Keratinocyte (primary cell): ENCODE measurements at places on chromosomes 4 and X. TPM values are rescaled to one million over a fixed set of nuclear protein-coding genes. Genes with fewer than 3 reads are reported as not detected.

DNA sequence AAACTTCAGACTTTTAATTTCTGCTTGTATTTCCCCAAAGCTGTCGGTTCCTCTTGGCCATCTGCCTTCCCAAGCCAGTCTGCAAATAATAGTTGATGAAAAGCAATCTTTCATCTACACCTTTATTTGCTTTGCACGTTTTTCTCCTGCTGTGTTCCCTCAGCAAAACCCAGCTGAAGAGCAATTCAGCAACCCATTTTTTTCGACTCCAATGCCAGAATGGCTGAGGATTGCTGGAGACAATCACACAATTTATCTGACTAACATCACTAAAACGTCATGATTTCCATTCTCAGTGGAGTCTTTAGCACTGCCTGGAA is 94.3 kb downstream of the GPRIN3 start:
- no peak for DNase-seq
- no peaks in the 10 kb centered on the region for H3K4me1 ChIP-seq
- no peak overlapping the region for H3K4me3 ChIP-seq
- peaks cover 5% of the 10 kb centered on the region for H3K27me3 ChIP-seq

KLF8 gene
- 14.3 to 24.7 TPM (median 17.0 TPM) in 3 replicates for polyA plus RNA-seq

HERC5 gene
- polyA plus RNA-seq: 1.8 to 3.4 TPM (median 2.7 TPM) in 3 replicates

RAB28 gene
- 11.2 to 19.7 TPM (median 11.6 TPM) in 3 replicates for polyA plus RNA-seq

RTL3 gene
- not detected in 3 replicates for polyA plus RNA-seq

- DNase-seq: no peak
- no peaks in the 10 kb centered on the region for H3K27me3 ChIP-seq
- H3K4me3 ChIP-seq: no peak overlapping the region
- no peak overlapping the region for H3K27ac ChIP-seq
- peaks cover 3% of the 10 kb centered on the region for H3K36me3 ChIP-seq
Observed at GRCh38 chr4:39719804-39720580, 22.1 kb downstream of the UBE2K start.

DNA sequence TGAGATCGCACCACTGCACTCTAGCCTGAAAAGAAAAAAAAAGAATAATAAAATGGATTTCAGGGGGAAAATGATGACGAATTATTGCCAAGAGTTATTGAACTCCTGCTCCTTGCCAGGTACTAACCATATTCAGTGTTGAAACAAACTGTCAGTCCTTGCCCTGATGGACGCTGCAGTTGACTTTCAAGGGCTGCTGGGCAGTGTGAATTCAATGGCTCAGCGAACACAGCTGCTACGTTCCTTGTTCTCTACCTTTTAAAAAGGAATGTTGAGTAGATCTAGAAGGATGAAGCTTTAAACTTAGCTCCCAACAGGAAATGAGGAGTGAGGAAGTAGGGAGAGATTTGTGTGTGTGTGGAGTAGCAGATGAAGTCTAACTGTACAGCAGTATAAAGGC is 2.7 kb downstream of the LIMCH1 start:
- peaks cover 3% of the 10 kb centered on the region for H3K27me3 ChIP-seq
- H3K4me1 ChIP-seq: peaks cover 17% of the 10 kb centered on the region
- H3K4me3 ChIP-seq: no peak overlapping the region
- no peak for DNase-seq
- H3K36me3 ChIP-seq: no peaks in the 10 kb centered on the region
- H3K27ac ChIP-seq: no peak overlapping the region

DNA sequence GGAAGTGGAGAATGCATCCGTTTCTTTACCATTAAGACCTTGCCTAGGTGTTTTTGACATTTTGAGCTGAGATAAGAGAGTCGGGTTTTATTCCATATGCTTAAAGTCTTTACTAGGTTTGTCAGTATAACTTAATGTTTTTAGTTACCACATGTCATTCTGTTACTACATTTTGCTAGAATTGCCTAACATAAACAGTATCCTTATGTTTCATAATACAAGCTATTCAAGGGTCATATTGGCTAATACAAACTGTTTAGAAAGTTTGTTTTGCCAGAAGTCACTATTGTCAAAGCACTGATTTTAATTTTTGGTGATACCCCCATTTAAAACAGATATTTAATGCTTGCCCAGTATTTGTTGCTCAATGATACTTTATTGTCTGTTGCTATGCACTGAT is 427.7 kb upstream of the MAGEB2 start:
- no peak for DNase-seq
- no peaks in the 10 kb centered on the region for H3K4me1 ChIP-seq
- no peak overlapping the region for H3K4me3 ChIP-seq
- H3K36me3 ChIP-seq: no peaks in the 10 kb centered on the region
- H3K27me3 ChIP-seq: no peaks in the 10 kb centered on the region

GRCh38 chr4:41746440-41747229 is 1.9 kb downstream of the PHOX2B start:
- peaks cover 93% of the 10 kb centered on the region for H3K27me3 ChIP-seq
- no peak for DNase-seq
- H3K36me3 ChIP-seq: no peaks in the 10 kb centered on the region
- H3K27ac ChIP-seq: no peak overlapping the region
- no peak overlapping the region for H3K4me3 ChIP-seq
- no peaks in the 10 kb centered on the region for H3K4me1 ChIP-seq

DNA sequence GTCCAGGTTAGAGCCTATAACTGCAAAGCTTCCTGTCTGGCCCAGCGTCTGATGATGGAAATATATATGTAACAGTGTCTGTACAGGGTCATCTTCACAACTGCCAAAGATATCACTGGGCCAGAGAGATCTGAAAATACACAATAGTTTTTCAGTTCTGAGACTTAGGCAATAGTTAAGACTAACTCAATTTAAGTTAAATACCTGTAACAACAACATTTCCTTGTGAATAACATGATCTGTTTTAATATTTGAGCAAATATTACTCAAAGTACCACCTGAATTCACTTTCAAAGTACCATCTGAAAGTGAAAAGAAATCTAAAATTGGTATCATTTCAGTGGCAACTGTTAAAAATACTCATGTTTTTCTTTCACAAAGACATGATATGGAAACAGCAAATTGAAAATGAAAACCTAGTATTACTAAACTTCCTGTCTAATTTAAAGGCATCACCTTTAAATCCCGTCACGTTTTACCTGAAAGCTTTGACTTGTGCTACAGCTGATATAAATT is 9.6 kb downstream of the ZAR1 start:
- DNase-seq: no peak
- no peaks in the 10 kb centered on the region for H3K4me1 ChIP-seq
- no peak overlapping the region for H3K4me3 ChIP-seq
- no peaks in the 10 kb centered on the region for H3K27me3 ChIP-seq
- no peak overlapping the region for H3K27ac ChIP-seq
- H3K36me3 ChIP-seq: peaks cover 13% of the 10 kb centered on the region

GRCh38 chrX:149274516-149275105 is 230.5 kb downstream of the IDS start:
- DNase-seq: no peak
- H3K27ac ChIP-seq: no peak overlapping the region
- H3K27me3 ChIP-seq: no peaks in the 10 kb centered on the region
- H3K4me1 ChIP-seq: no peaks in the 10 kb centered on the region
- no peak overlapping the region for H3K4me3 ChIP-seq

- no peaks in the 10 kb centered on the region for H3K4me1 ChIP-seq
- H3K4me3 ChIP-seq: no peak overlapping the region
- H3K36me3 ChIP-seq: no peaks in the 10 kb centered on the region
Observed at GRCh38 chr4:127229855-127230608, 402.7 kb upstream of the INTU start.

DNA sequence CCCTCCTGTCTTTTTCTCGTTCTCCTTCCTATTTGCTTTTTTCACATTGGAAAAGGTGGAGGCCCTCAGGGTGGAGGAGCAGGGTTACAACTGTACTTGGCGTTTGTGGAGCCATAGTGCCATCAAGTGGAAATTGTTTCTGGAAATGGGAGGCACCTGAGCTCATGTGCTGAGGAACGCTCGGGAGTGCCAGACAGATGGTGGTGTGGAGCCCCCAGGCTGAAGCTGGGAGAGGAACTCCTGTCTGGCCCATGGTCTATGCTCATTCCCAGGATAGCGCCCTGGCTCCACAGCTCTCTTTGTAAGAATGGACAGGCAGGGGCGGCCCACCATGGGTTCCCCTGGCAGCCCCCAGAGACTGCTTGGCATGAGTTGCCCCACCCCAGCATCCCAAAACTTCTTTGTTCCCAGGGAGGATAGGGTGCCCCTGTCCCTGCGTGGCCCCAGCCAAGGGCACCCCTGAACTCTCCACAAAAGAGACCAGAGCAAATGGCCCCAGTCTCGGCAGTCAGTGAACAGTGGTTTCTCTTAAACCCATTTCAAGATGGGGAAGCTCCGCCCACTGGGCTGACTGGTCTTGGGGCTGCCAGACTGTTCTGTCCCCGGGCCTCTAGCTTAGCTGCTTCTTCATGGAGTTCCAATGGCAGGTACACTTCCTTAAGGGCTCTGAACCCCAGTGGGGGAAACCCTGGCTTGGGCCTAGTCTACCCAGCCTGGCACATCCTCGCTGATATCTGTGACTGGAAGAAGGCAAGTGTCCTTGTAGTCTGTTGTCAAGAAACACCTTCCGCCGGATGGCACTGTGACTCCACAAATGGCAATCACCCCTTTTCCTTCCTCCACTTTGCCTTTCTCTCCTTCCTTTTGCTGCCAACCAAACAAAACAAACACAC is 70.1 kb downstream of the NBDY start:
- no peak for DNase-seq
- no peaks in the 10 kb centered on the region for H3K4me1 ChIP-seq
- no peaks in the 10 kb centered on the region for H3K27me3 ChIP-seq
- H3K36me3 ChIP-seq: peaks cover 2% of the 10 kb centered on the region

- no peak overlapping the region for H3K4me3 ChIP-seq
- no peak overlapping the region for H3K27ac ChIP-seq
- no peak for DNase-seq
- no peaks in the 10 kb centered on the region for H3K27me3 ChIP-seq
- H3K36me3 ChIP-seq: no peaks in the 10 kb centered on the region
Observed at GRCh38 chr4:30461218-30461617, 259.0 kb upstream of the PCDH7 start.

PDZD4 gene
- polyA plus RNA-seq: 0.05 to 0.35 TPM (median 0.05 TPM) in 3 replicates

DNA sequence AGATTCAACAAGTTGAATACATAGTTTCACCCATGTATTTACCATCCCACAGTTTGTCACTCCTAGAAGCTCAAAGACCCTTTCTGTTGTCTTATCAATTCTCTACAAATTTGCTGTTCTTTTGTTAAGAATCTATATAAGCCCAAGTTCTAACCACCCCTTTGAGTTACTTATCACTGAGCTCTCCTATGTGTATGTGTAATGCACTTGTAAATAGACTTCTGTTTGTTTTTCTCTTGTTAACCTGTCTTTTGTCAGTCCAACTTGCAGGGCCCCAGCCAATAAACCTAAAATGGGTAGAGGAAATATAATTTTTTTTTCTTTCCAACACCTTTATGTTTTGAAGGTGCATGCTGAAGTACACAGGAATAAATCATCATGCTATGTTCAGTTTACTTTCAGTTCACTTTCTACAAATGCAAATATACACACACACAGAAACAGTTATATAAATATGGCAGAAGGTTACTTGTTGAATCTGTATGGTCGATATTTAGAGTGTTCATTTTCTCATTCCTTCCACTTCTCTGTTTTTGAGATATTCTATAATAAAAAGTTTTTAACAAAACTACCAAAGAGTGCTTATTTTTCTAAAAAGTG is 22.3 kb upstream of the CLOCK start:
- no peaks in the 10 kb centered on the region for H3K4me1 ChIP-seq
- H3K4me3 ChIP-seq: no peak overlapping the region
- no peak overlapping the region for H3K27ac ChIP-seq

GRCh38 chr4:109532182-109532581 is 27.9 kb upstream of the MCUB start:
- H3K4me1 ChIP-seq: no peaks in the 10 kb centered on the region
- H3K27ac ChIP-seq: no peak overlapping the region
- peaks cover 24% of the 10 kb centered on the region for H3K36me3 ChIP-seq
- no peak for DNase-seq
- H3K4me3 ChIP-seq: no peak overlapping the region
- H3K27me3 ChIP-seq: no peaks in the 10 kb centered on the region

PLK4 gene
- polyA plus RNA-seq: 5.7 to 21.4 TPM (median 9.9 TPM) in 3 replicates

DNA sequence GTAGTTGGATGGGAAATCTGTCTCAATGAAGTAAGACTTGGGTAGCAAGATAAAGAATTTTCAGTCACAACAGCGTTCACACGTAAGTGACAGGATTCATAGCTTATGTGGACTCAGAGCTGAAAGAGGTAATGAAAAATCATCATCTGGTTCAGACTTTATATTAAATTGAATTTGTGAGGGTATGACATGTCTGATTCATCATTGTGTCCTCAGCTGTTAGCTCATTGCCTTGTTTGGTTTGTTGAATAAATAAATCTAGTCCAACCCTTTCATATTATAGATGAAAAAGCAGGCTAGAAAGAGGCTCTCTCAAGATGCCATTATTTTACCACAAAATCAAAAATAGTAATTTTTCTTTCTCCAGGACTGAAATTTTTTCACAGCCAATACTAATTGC is 2.7 kb upstream of the CYSLTR1 start:
- no peak overlapping the region for H3K27ac ChIP-seq
- H3K4me1 ChIP-seq: no peaks in the 10 kb centered on the region
- no peak for DNase-seq
- no peaks in the 10 kb centered on the region for H3K36me3 ChIP-seq
- H3K4me3 ChIP-seq: no peak overlapping the region
- no peaks in the 10 kb centered on the region for H3K27me3 ChIP-seq

NUDT10 gene
- 0.24 to 0.41 TPM (median 0.26 TPM) in 3 replicates for polyA plus RNA-seq

DNA sequence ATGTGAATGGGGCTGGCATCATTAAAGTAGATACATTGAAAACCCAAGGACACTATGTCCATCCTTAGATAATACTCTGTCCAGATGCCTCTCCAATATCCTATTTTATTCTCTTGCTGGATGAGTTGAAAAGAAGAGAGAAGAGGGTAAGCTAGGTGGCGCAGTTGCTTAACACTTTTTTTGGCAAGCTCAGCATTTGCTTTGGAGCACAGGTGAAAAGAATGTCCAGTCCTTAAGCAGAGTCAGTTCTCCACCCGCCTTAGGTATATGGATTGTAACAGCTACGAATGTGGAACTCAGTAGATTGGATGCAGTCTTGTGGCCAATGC is 208.4 kb downstream of the NWD2 start:
- H3K27me3 ChIP-seq: peaks cover 19% of the 10 kb centered on the region
- H3K36me3 ChIP-seq: no peaks in the 10 kb centered on the region
- peak overlapping the region; percentile 46 for H3K4me3 ChIP-seq
- H3K27ac ChIP-seq: no peak overlapping the region
- H3K4me1 ChIP-seq: peaks cover 6% of the 10 kb centered on the region

GRCh38 chr4:30903502-30904214 is 183.5 kb downstream of the PCDH7 start:
- H3K27me3 ChIP-seq: no peaks in the 10 kb centered on the region
- H3K36me3 ChIP-seq: no peaks in the 10 kb centered on the region
- no peaks in the 10 kb centered on the region for H3K4me1 ChIP-seq
- no peak overlapping the region for H3K4me3 ChIP-seq

DNA sequence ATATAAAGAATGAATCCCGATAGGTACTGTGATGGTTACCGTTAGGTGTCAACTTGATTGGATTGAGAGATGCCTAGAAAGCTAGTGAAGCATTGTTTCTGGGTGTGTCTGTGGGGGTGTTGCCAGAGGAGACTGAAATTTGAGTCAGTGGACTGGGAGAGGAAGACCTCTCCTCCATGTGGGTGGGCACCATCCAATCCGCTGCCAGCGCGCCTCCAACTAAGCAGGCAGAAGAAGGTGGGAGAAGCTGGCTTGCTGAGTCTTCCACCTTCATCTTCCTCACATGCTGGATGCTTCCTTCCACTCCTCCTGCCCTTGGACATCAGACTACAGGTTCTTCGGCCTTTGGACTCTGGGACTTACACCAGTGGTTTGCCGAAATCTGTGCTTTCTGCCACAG is 40.1 kb downstream of the WFS1 start:
- no peak overlapping the region for H3K4me3 ChIP-seq
- H3K27me3 ChIP-seq: peaks cover 29% of the 10 kb centered on the region
- no peak for DNase-seq
- H3K27ac ChIP-seq: no peak overlapping the region

- H3K4me3 ChIP-seq: no peak overlapping the region
- no peaks in the 10 kb centered on the region for H3K36me3 ChIP-seq
- no peaks in the 10 kb centered on the region for H3K4me1 ChIP-seq
- no peaks in the 10 kb centered on the region for H3K27me3 ChIP-seq
- DNase-seq: no peak
Observed at GRCh38 chrX:41758401-41758800, 34.4 kb downstream of the GPR82 start.
